ENCODE measurements at places on chromosomes 2 and 18. TPM values are rescaled to one million over a fixed set of nuclear protein-coding genes. Genes with fewer than 3 reads are reported as not detected.

GRCh38 chr2:115115135-115115534 is 672.7 kb downstream of the DPP10 start:
- no peak overlapping the region for H3K4me3 ChIP-seq
- H3K4me1 ChIP-seq: no peaks in the 10 kb centered on the region
- no peaks in the 10 kb centered on the region for H3K27me3 ChIP-seq
- no peak overlapping the region for H3K27ac ChIP-seq

- no peak overlapping the region for H3K27ac ChIP-seq
- DNase-seq: no peak
- no peaks in the 10 kb centered on the region for H3K27me3 ChIP-seq
- no peaks in the 10 kb centered on the region for H3K4me1 ChIP-seq
- H3K36me3 ChIP-seq: no peaks in the 10 kb centered on the region
- no peak overlapping the region for H3K4me3 ChIP-seq
Measured at GRCh38 chr18:55763805-55764204, 175.8 kb upstream of the TCF4 start.

DNA sequence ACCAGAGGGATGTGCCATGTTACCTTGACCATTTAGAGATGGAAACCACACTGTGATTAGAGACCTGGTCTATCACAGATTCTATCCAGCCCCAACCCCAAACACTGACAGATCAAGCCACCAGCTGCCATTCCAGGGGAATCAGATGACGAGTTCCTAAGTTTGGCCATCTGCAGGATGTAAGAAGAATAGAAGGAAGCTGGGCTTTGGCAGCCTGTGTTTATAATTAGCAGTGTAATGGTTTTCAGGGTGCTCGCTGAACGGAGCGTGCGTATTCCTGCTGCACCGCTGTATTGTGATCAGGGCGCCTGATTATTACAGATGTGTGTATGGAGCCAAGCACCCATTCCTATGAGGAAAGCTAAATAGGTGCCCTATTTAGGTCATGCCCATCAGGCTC is 138.1 kb downstream of the LRRC30 start:
- no peak for DNase-seq
- H3K27ac ChIP-seq: no peak overlapping the region
- no peaks in the 10 kb centered on the region for H3K36me3 ChIP-seq
- H3K4me1 ChIP-seq: no peaks in the 10 kb centered on the region

DNA sequence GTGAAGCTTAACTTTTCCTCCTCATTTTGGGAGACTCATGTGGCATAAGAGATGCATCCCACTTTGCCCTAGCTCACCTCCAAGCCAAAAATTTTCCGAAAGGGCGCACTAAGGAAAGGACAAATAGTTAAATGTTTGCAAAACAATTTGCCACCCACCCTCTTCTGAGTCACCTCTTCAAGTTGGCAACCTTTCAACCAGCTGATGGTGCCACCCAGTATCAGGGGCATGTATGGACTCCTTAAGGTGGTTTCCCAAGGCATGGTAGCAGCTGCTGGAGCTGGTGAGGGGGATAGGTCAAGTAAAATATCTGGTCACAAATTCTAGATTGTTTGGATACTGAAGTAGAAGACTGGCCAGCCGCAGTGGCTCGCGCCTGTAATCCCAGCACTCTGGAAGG is 17.2 kb upstream of the ITGAV start:
- H3K36me3 ChIP-seq: no peaks in the 10 kb centered on the region
- H3K27ac ChIP-seq: no peak overlapping the region
- H3K4me1 ChIP-seq: peaks cover 3% of the 10 kb centered on the region
- H3K27me3 ChIP-seq: no peaks in the 10 kb centered on the region
- no peak for DNase-seq

- DNase-seq: no peak
- H3K4me1 ChIP-seq: no peaks in the 10 kb centered on the region
- no peak overlapping the region for H3K4me3 ChIP-seq
- H3K27me3 ChIP-seq: peaks cover 4% of the 10 kb centered on the region
- no peak overlapping the region for H3K27ac ChIP-seq
Measured at GRCh38 chr18:31557446-31557845, 34.2 kb upstream of the TTR start.

GRCh38 chr2:229514273-229514895 is 200.0 kb downstream of the DNER start:
- no peak for DNase-seq
- H3K4me3 ChIP-seq: no peak overlapping the region
- no peak overlapping the region for H3K27ac ChIP-seq
- H3K4me1 ChIP-seq: no peaks in the 10 kb centered on the region

GRCh38 chr18:26414901-26415440 is 133.4 kb downstream of the KCTD1 start:
- H3K27me3 ChIP-seq: no peaks in the 10 kb centered on the region
- H3K27ac ChIP-seq: no peak overlapping the region
- DNase-seq: no peak
- no peaks in the 10 kb centered on the region for H3K36me3 ChIP-seq

DNA sequence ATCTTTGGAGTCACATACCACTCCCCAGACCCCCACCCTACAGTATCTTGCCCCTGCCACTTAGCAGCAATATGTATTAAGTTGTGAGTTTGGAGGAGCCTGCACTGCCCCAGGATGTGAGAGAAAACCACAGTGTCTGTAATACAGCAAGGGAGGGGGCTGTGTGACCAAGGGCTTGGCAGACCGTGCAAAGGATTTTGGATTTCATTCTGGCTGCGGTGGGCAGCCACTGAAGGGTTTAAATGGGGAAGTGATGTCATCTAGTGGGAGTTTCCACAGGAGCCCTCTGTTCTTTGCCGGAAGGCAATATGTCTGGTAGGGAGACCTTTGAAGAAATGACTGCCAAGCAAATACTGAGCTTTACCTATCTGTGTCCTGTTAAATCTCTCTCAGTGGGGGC is 202.4 kb downstream of the FHOD3 start:
- H3K4me1 ChIP-seq: peaks cover 5% of the 10 kb centered on the region
- DNase-seq: peak; percentile 11
- H3K4me3 ChIP-seq: no peak overlapping the region

- H3K4me3 ChIP-seq: no peak overlapping the region
- H3K27ac ChIP-seq: no peak overlapping the region
- no peaks in the 10 kb centered on the region for H3K4me1 ChIP-seq
- H3K27me3 ChIP-seq: no peaks in the 10 kb centered on the region
- no peak for DNase-seq
- H3K36me3 ChIP-seq: peaks cover 9% of the 10 kb centered on the region
Measured at GRCh38 chr18:79540161-79540903, 139.3 kb upstream of the CTDP1 start.

GRCh38 chr2:46921676-46922448 is 6.3 kb upstream of the MCFD2 start:
- DNase-seq: peak; percentile 21
- H3K4me1 ChIP-seq: peaks cover 43% of the 10 kb centered on the region
- H3K4me3 ChIP-seq: no peak overlapping the region
- H3K27me3 ChIP-seq: no peaks in the 10 kb centered on the region

DNA sequence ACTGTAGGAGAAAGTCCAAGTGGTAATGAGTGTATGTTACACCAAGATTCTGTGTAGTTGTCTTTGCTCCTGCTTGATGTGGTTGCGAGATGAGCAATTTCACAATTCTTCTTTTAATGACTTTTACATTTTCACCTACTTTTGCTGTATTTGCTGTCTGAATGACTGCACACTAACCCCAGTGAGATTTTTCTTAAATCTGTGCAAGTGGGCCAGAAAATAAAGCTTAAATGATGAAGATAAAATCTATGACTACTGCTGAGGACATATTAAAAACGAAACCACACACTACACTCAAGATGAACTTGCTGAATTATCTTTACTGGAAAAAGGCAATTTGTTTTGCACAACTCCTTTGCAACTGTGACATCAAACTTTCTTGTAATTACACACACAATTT is 4.1 kb downstream of the LDAH start:
- H3K4me1 ChIP-seq: peaks cover 31% of the 10 kb centered on the region
- no peak overlapping the region for H3K4me3 ChIP-seq
- peaks cover 11% of the 10 kb centered on the region for H3K36me3 ChIP-seq
- H3K27me3 ChIP-seq: no peaks in the 10 kb centered on the region
- peak; percentile 6 for DNase-seq
- peak overlapping the region; percentile 46 for H3K27ac ChIP-seq

GRCh38 chr2:5849562-5849961 is 157.4 kb downstream of the SOX11 start:
- no peaks in the 10 kb centered on the region for H3K27me3 ChIP-seq
- H3K4me1 ChIP-seq: no peaks in the 10 kb centered on the region
- no peak for DNase-seq
- no peak overlapping the region for H3K4me3 ChIP-seq

DNA sequence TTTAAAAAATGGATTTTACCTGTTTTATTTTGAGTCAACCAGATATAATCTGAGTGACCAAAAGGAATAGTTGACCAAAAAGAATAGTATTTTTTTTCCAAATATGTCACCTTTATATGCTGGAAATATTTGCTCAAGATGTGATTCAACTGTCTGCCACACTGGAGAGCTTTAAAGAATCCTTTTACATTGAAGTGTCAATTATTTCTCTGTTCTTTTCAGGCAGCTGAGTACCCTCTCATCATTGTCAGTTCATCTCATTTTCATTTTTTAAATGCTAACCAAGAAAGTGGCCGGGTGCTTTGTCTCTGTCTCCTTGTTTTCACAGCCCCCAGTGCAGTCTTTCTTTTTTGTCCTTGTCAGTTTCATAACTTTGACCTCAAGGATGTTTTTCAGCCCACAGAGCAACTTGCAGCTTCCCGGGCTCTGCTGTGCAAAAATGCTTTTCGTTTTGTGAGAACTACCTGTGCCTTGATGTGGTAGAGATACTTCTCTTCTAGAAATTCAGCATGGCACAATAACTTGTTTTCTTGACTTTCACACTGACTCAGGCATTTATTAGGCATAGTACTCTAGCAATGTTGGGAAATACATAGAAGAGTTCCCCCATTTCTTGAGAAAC is 23.4 kb upstream of the CERS6 start:
- H3K4me3 ChIP-seq: peak overlapping the region; percentile 32
- H3K36me3 ChIP-seq: no peaks in the 10 kb centered on the region
- DNase-seq: peak; percentile 55
- no peaks in the 10 kb centered on the region for H3K27me3 ChIP-seq
- H3K27ac ChIP-seq: peak overlapping the region; percentile 74

GNAL gene
- total RNA-seq: not detected

SP140 gene
- 78.3 TPM for total RNA-seq

POU3F3 gene
- total RNA-seq: not detected

FASTKD2 gene
- 32.8 TPM for total RNA-seq

TMEM198 gene
- total RNA-seq: 2.1 TPM

PID1 gene
- not detected for total RNA-seq

DSC1 gene
- total RNA-seq: 0.16 TPM

Data from activated CD8-positive, alpha-beta T cell treated with anti-CD3 and anti-CD28 coated beads for 36 hours (primary cell).